ENCODE measurements at places on chromosomes 7 and 10.

DNA sequence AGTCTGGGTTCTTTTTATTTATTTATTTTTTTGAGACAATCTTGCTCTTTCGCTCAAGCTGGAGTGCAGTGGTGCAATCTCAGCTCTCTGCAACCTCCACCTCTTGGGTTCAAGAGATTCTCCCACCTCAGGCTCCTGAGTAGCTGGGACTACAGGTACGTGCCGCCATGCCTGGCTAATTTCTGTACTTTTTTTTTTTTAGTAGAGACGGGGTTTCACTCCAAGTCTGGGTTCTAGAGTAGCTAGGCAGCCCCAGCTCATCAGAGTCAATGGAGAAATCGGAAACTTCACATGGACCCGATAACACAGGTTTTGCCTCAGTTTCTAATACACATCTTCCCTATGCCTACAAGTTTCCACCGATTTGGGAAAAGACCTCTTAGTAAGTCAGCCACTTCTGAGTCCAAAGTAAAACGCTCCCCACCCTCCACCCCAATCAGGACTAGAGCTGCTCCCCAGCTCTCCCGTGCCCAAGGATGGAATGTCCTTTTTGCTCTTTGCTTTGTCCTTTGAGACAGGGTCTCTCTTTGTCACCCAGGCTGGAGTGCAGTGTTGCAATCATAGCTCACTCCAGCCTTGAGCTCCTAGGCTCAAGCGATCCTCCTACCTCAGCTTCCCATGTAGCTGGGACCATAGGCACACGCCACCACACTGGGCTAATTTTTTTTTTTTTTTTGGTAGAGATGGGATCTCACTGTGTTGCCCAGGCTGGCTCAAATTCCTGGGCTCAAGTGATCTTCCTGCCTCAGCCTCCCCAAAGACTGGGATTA, 3.8 kb upstream of the SERPINE1 start:
- DNase-seq = no peak

GRCh38 chr7:30604901-30605300, 10.2 kb downstream of the GARS1 start:
- DNase-seq = no peak

- peak; percentile 13 for DNase-seq
Measured at GRCh38 chr7:10022957-10023356, 950.7 kb upstream of the PHF14 start.

- no peak for DNase-seq
Measured at GRCh38 chr10:60703266-60704041, 74.8 kb upstream of the CDK1 start.

GRCh38 chr7:104857458-104858425, 156.3 kb upstream of the KMT2E start:
- DNase-seq = no peak

- no peak for DNase-seq
Measured at GRCh38 chr10:118725886-118726500, 28.8 kb downstream of the CACUL1 start.

- no peak for DNase-seq
Measured at GRCh38 chr10:2873769-2874168, 193.6 kb upstream of the PFKP start.

DNA sequence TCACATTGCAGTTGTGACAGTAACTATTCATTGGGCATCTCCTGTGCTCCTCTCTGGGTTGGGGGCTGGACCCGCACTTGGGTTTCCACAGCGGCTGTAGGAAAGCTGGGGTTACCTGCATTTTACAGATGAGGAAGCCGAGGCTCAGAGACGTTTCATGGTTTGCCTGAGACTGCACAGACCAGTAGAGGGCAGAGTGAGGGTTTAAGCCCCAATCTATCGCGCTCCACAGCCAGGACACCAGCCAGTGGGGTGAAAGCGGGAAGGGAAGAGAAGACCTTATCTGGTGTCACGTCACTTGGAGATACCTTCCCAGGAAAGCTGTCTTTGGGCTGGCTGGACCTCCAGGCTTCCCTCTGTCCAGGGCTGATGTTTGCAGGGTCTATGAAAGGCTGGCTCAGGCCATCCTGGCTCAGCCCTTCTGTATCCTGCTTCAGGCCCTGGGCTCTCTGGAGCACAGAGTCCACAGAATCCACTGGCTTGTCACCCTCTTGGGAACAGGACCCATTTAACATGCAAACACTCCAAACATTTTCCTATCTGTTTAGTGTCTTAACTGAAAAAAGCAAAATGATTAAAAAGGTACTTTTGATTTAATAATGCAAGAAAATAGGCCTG, 167.7 kb downstream of the EMX2 start:
- DNase-seq = no peak

- no peak for DNase-seq
Measured at GRCh38 chr10:103792547-103792946, 62.8 kb downstream of the SH3PXD2A start.

DNA sequence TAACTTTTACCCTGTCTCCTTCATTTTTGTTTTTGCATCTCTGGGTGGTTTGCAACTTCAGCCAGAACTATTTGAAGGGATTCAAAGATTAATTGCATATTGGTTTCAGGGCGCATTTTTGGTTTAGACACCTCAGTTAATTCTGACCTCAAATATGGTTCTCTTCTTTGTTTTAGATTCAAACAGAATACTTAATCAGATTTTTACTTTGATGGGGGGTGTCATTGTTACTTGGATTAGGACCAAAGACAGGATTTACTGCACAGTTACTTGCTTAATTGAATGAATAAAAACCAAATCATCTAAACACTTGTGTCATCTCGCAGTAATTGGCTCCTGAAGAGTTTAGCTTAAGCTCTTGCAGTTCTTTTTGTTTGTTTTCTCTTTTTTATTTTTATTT, 100.9 kb downstream of the PHTF2 start:
- no peak for DNase-seq

DNA sequence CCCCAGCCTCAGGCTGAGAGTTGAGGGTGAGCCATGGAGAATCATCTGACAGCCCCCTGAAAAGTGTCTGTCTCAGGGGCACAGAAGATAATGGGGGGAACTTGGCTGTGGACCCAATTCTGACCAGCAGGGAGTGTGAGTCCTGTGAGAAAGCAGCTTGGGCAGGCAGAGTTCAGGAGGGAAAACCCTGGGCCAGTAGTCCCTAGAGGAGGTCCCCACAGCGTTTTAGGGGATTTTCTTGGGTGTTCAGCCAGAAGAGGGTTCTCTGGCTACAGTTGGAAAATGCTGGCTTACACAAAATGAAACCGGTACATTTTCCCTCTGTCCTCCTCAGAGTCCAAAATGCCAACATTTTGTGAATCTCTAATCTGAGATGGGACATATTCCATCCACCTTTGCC, 35.8 kb upstream of the TRIM8 start:
- no peak for DNase-seq

DNA sequence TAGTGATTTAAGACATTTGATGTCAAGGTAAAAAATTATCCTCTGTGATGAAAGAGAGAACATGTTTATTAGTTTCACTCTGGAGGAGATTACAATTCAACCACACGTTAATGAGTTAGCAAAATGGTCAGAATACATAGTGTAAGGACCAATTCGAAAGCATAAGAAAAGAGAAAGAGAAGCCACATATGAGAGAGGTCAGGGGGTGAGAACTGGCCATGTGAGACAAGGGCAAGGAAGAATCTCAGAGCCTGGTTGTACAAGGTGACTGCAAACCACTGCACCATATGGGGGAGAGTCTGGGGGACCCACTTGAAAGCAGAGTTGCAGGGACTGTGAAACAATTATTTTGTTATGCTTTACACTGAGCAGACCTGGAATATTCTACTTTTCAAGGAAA, 27.7 kb upstream of the BET1 start:
- no peak for DNase-seq

GRCh38 chr10:100986623-100986951, 710 bp downstream of the MRPL43 start:
- no peak for DNase-seq
